HAP-1 (cell line): ENCODE measurements at places on chromosomes 1 and 21.

DNA sequence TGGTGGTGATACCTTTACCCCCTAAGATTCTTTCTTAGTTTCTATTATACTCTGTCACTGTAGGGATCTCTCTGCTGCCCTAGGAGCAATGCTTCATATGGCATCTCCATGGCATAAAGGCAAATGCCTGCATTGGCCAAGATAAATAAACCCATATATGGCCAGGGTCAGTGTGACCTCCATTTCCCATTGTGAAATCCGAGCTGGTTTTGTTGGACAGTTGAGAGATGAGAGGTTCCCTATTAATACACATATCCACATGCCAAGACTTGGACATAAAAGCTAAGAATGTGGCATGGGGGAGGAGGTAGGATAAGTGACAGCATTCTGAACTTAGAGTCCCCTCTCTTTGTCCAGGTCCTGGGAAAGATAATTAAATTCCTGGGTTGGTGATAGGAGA lies 1.4 kb downstream of the TPM3 start:
- DNase-seq, result no peak

GRCh38 chr1:208829595-208829994 lies 585.4 kb upstream of the PLXNA2 start:
- DNase-seq, result no peak

DNA sequence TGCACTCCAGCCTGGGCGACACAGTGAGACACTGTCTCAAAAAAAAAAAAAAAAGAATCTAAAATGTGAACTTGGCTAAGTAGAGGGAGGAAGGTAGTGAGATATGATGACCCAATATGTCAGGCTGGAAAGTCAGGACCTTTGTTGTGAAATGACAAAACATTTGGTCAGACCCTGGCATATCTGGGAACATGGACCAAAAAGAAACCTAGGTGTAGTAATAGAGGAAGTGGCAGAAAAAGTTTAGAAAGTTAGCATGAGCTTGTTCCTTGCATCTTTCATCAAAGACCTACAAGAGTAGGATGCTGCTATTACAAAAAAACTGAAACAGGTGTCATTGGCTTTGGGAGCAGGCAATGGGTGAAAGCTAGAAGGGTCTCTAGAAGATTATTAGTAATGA lies 7.3 kb upstream of the S100A3 start:
- DNase-seq, result no peak

- no peak for DNase-seq
Observed at GRCh38 chr1:183101841-183102276, 78.6 kb downstream of the LAMC1 start.

- DNase-seq, result no peak
Observed at GRCh38 chr1:206545351-206545750, 38.0 kb downstream of the RASSF5 start.

DNA sequence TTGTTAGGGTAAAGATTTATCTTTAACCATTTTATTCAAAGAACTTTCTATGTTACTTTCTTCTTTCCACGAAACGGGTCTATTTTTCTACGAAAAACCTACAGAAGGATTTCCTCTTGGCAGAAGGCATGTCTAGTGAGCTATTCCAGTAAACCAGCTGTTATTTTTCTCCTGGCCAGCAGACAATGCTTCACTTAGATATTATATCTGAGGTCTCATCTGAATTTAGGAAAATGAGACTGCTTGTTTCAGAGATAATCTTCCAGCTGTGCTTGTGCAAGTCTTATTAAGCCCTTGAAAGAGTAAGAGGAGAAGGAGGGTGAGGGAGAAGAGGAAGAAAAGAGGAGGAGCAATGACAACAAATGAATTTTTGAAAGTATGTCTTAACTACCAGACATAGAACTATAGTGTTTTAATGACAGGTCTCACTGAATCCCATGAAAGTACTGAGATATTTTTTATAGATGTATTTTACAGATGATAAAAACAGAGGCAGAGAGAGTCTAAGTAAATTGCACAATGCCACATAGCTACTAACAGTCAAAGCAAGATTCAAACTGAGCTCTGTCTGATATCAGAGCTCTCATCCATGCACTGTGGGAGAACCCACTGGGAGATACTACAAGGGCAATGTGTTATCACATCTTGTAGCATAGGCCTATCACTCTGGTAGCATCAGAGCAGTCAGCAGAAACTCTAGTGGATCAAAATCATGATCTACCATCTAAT lies 54.6 kb upstream of the SAMSN1 start:
- DNase-seq, result no peak

DNA sequence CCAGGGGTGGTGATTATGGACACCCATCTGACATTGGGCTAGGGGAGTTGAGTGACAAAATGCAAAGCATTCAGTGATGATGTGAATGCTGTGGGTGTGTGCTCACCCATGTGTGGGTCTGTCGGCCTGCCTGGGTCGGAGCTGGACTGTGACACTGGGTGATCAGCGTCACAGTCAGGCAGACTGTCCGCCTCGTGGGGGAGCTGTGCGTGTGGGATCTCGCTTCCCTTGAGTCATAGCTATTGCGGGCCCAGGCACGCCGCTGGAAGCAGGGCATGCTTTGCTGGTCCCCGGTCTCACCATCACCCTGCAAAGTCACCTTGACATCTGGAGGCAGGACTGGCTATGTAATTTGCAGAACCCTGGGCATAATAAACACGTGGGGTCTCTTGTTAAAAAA lies 156.9 kb upstream of the IGSF21 start:
- no peak for DNase-seq

DNA sequence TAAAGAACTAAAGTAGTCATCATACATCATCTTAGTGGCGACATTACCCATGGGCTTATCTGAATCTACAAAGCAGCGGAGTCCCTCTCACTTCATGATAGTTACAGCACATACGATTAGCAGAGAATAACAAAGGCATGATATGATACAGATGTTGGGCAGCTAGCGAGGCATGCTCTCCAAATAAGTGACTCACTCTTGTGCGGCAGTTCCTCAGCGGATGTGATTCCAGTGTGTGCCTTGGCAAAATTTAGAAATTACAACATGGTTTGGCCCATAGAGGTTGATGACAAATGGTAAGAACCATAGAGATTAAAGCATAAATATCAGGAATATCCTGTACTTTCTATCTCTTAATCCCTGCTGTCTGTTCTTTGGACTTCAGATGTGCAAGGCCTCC lies 48.1 kb upstream of the PAXBP1 start:
- no peak for DNase-seq

DNA sequence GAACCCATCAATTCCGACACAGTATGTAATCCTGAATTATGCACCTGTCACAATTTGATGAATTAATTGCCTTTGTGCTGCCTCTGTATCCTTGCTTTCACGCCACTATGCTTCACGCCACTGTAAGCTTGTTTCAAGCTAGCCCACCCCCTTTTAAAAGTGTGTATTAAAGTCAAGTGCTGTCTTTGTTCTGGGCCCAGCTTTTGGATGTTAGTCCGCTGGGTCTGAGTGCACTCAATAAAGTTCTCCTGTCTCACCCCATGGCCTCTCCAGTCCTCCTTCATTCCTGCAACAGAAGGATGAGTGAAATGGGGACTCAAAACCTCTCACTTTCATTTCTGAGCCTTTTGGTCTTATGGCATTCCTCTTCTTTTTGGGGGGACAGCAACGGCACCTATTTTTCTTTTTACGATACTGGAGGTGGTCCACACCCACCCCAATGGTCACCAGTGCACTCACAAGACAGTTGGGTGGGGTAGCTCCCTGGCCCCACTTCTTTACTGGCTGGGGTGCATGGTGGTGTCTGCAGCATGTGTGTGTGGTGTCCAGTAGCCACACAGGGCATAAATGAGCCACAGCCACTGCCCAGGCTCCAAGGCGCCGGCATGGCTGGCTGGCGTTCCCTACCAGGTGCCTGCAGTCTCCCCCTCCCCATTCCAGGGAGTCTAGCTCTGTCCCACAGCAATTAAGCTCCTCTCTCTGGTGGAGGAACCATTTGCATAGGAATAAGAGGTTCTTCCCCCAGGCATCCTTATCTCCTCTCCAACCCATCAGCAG lies 1.8 kb downstream of the THEM4 start:
- no peak for DNase-seq

DNA sequence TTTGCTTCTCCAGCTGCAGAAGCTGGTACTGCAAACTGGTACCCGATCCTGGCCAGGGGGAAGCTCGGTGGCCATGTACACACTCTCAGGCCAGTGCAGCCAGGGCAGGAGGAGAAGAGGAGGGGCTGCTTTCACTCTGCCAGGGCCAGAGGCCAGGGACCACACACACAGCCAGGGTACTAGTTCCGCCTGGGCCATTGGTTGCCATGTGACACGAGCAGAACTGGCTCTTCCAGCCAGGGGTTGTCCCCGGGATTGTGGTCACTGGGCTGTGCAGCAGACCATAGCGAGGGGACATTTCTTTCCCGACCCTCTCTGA lies 3.7 kb upstream of the SHISAL2A start:
- DNase-seq, result no peak

DNA sequence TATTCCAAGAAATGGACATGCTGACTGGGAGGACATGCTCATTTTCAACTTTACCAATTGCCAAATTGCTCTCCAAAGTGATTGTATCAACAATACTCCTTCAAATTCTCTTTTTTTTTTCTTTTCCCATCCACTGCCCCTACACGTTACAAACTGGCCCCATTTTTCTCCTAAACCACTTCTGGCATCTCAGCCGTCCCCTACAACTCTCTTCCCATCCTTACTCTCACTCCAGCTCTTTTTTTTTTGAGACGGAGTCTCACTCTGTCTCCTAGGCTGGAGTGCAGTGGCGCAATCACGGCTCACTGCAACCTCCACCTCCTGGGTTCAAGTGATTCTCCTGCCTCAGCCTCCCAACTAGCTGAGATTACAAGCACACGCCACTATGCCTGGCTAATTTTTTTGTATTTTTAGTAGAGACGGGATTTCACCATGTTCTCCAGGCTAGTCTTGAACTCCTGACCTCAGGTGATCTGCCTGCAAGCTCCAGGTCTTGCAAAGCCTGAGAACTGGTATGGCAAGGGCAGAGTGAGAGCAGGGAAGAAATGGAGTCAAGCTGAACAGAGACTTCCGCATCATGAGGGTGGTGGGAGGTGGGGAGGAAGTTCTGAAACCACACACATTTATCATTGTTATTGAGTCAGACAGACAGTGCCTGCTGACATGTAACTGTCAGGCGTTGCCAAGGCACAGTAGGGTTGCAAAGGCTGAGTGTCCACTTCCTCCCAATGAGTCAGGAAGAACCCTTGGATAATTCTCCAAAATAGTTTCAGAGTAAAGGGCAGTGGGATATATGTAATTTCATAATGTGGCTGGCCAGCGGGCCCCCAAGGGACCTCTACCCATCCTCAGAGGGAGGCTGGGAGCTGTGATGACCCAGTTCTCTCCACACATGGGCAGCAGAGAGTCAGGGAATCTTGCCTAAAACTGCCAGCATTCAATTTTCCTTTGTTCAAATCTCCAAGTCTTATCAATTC lies 17.4 kb downstream of the CELA3A start:
- DNase-seq, result no peak

- no peak for DNase-seq
Observed at GRCh38 chr21:17631195-17631594, 18.5 kb upstream of the BTG3 start.

DNA sequence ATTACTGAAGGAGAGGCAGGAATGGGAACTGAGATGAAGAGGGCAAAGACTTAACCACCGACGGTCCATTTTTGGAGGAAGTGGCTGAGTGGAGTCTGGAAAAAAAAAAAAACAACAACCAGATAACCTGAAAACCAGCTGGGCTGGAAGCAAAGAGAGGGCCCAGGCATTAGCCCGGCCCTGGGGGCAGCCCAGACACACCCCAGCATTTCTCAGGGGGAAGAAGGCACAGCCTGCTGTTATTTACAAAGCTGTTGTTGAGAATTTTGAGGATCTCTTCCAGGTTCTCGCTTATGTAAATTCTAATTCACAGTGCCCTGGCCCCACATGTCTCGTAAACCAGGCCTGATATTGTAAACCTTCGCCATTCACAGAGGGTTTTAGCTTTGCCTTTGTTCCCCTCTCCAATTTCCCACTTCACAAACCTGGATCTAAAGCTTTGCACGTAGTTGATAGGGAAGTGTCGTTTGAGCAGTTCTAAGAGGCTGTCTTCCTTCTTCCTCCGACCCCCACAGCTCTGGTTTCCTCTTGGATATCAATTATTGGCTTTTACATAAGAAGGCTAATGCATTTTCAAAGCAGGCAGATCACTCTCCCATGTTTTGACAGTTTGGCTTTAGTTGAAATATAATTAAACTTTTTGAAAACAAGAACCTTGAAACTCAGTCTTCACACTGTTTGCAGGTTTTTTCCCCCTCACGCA lies 161.8 kb upstream of the IRF2BP2 start:
- peak; percentile 72 for DNase-seq

DNA sequence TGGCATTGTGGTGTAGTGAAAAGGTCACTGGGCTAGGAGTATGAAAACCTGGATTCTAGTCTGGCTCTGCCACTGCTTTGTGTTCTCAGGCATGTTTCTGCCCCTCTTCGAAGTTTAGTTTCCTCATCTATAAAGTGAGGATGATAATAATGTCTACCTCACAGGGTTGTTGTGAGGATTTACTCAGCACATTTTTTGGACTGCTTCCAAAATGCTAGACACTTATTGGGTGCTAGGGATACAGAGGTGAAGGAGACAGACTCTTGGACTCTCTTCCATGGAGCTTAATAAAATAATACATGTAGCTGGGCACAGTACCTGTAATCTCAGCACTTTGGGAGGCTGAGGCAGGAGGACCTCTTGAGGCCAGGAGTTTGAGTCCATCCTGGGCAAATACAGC lies 3.6 kb downstream of the KIF2C start:
- no peak for DNase-seq

DNA sequence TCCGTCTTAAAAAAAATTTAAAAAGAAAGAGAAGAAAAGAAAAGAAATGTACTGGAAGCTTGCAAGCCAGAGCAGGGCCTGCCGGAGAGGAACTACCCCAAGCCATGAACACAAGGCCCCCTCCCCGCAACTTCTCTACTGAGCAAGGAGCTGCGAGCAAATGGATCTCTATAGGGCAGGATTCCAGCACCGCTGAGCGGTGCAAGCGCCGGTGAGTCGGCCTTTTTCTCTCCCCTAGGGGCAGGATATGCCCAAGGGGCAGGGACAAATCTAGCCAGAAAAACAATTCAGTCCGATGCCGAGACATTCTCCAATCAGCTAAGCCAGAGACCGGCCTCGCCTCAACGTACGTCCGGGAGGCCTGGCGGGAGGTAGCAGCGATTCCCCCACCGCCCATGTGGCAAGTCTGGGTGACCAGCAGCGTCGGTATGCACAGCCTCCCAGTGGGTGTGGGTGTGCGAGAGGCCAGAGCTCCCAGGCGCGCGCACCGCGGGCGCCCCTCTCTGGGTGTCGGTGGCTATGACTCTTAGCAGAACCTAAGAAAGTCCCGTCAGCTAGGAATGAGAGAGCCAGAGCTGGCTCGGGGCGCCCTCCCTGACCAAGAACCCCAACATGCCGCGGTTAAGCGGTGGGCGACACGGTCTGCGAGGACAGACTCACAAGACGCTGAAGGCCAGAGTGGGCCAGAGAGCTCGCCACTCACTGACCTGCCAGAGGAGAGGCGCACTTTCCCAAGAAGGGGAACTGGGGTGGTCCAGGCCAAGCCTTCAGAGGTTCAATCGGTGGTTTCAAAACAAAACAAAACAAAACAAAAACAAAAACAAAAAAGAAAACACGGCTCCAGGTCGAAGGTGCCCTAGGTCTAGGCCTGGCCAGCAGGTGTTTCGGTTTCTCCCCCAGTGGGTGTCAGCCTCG lies 1.9 kb downstream of the CSMD2 start:
- DNase-seq, result peak; percentile 50
